H9 (cell line): ENCODE measurements at places on chromosomes 4 and X.

DNA sequence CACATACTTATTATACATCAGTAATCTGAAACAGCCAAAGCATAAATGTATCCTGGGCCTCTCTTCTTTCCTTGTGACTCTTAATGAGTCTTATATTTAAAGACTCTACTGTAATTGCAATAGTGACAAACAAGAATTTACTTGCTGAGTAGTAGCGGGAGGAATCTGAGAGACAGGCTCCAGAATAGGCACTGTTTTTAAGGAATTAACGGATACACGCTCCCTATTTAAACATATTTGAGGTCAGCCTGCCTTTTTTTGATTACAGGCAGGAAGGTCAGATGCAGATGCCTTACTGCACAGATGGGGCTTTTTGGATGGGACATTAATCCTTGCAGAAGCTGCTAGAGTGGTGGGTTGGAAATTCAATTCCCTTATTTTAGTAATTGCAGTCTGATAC lies 196.3 kb upstream of the ANXA3 start:
- no peak for DNase-seq

GRCh38 chr4:152666946-152667345 lies 12.9 kb downstream of the TMEM154 start:
- DNase-seq, result no peak

GRCh38 chr4:183971929-183972490 lies 66.9 kb downstream of the STOX2 start:
- DNase-seq, result no peak

- DNase-seq, result no peak
Observed at GRCh38 chr4:162705130-162705803, 461.4 kb downstream of the NAF1 start.

DNA sequence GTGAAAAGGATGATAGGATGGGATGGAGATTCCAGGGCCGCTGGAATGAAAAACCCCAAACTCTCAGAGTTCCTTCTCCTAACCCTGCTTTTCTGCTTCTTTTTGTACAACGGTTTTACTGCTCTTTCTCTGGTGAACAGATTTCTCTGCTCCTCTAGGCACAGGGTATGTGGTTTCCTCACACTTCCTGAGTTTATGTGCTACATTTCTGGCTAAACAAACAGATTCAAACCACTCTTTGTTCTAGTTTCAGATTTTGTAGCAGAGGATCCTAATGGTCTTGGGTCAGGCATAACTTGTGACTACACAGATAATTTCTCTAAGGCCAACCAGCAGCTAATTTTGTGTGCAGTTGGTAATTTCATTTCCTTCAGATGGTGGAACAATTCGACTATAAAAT lies 52.6 kb downstream of the OSTC start:
- DNase-seq, result no peak

DNA sequence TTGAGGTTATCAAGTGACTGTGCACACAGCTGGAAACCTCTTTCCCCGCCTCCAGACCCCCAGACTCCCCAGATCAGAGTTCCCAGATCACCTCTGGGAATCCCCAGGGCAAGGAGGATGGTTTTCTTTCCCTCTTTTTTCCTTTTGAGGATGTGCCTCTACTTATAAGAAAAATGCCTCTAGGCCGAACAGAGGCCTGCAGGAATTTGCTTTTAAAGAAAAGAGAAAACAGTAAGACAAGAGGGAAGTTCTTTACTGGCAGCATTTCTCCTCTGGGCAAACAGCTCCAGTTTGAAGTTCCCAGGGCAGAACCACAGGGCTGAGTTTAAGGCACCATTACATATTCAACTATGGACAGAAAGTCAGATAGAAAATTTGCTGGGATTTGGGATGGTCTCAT lies 837.9 kb upstream of the LCORL start:
- DNase-seq, result no peak

DNA sequence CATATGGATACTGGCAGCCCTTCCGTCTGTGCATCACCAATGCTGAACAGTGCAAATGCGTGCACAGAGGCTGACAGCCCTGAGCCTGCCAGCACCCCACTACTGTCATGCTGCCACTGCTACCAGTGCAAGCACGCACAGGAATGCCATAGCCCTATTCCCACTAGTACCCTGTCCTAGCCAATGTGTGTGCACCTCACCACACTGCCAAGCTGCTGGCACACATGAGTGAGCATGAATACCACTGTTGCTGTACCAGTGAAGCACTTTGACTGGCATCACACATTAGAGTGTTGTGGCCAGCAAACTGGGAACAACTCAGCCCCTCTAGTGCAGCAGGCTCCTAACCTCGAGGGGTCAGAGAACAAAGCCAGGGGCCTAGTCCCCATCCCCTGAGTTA lies 102.9 kb upstream of the PCDH10 start:
- no peak for DNase-seq

DNA sequence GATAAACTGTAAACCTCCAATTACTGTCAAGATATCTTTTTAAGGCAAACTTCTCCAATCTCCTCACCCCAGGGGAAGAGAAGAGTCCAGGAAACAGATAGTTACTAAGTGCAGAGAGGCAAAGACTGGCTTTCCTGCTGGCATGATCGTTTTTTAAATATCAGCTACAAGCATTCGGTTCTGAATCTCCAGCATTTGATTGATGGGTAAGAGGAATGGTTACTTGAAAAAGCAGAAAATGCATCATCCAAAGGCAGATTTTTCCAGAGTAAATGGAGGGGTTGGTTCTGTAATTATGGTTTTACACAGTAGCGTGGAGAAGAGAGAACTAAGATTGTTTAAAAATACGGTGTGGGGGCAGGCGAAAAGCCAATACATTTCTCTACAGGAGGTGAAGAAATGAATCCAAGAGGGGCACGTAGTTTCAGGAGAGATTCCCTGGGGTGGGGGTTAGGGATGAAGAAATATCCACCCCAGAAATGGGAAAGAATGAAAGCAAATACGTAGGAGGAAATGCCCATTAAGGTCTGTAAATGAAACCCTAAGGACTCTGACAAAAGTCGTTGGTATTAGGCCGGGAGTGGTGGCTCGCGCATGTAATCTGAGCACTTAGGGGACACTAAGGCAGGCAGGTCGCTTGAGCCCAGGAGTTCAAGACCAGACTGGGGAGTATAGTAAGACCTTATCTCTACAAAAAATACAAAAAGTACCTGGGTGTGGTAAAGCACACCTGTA lies 248.3 kb downstream of the DHRSX start:
- no peak for DNase-seq

DNA sequence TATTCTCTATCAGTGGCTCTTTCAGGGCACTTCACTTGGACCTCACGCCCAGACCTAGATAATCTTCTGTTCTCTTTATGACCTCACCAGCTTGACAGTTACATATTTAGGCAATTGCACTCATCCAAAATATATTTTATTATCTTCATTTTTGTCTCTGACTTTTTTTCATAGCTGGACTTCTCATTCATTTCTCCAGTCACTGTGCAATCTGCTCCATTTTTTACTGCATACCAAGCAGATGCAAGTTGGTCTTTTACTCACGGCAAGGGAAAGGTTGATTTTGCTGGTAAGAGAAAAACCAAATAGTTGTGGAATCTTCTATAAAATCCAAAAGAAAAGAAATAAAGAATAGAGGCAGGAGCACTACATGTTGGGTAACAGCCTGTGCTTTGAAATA lies 31.7 kb downstream of the MAD2L1 start:
- DNase-seq, result no peak
